ENCODE measurements at places on chromosomes 11 and 22.

DNA sequence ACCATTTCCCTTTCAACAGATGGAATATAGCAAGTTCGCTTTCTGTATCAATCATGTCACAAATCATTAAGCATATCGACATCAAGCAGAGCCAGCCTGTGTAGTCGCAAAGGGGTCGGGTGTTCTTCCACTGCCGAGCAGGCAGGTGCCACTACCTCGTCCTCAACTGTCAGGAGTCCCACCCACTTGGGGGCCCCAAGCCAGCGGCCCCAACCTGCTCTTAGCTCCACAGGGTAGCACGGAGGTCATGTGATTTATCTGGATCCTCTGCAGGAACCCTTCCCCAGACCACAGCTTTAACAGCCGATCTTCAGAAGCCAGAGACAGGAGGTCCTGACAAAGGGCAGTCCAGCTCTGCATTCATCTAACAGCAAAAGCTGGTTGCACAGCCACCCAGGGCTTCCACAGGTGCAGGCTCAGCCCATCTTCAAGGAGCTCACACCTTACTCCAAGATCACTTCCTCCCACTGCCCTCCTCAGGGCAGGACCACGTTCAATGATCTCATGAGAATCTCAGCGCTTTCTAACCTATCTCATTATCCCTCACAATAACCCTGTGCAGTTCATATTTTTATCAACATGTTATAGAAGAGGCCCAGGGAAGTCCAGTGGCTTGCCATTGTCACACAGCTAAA is 110.2 kb downstream of the TRIM29 start:
- DNase-seq, result no peak

DNA sequence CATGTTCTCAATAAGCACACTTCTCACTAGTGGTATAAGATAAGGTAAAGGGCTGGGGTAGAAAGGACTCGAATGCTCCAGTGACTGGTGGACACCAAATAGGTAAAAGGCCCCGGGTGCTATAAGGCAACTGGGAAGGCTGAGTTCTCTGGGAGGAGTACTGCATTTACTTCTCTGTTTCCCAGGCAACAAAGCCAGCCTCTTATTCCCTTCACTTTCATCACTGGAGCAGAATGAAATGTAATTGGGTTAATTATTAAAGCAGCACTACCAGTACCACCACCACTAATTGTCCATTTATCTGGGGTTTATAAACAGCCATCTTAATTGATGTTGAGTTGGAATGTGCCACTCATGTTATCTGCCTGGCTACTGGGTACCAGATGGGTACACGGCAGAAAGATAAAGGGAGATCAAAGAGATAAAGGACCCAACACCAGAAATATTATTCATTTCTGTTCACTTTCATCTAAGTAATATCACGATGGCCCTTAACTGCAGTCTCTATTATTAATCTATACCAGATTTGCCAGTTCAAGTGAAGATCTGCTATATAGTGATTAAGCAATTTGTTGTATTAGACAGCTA is 94.4 kb upstream of the CHRM4 start:
- no peak for DNase-seq

GRCh38 chr11:92790926-92791616 is 178.4 kb upstream of the MTNR1B start:
- DNase-seq, result no peak

- DNase-seq, result no peak
Measured at GRCh38 chr22:44107340-44107739, 73.4 kb upstream of the PARVG start.

- no peak for DNase-seq
Measured at GRCh38 chr11:3381794-3382193, 2.8 kb upstream of the ZNF195 start.

GRCh38 chr11:130464291-130464812 is 15.9 kb downstream of the ADAMTS15 start:
- DNase-seq, result no peak

DNA sequence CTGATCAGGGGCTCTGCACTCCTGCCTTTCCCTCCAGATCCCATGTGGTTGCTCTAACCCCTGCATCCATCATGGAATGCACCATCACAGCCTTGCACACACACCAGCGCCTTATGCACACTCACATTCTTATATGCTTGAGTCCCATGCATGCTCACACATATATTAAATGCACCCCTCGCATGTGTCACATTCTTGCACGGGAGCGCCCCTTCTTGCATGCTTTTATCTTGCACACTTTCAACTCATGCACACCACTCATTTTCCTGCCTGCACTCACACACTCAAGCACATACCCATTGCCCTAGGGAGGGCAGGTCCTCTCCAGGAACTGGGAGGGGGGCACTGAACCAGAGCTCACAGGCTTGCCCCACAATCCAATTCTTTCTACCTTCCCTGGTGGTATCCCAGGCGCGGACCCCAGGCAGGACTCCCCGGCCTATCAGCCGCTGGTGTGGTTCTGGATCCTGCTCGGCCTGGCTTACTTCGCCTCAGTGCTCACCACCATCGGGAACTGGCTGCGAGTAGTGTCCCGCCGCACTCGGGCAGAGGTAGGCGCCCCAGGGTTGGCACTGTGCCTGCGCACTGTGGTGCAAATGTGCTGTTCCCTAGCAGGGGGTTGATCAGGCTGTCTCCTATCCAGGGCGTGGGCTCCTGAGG is 2.3 kb upstream of the CATSPERZ start:
- no peak for DNase-seq

DNA sequence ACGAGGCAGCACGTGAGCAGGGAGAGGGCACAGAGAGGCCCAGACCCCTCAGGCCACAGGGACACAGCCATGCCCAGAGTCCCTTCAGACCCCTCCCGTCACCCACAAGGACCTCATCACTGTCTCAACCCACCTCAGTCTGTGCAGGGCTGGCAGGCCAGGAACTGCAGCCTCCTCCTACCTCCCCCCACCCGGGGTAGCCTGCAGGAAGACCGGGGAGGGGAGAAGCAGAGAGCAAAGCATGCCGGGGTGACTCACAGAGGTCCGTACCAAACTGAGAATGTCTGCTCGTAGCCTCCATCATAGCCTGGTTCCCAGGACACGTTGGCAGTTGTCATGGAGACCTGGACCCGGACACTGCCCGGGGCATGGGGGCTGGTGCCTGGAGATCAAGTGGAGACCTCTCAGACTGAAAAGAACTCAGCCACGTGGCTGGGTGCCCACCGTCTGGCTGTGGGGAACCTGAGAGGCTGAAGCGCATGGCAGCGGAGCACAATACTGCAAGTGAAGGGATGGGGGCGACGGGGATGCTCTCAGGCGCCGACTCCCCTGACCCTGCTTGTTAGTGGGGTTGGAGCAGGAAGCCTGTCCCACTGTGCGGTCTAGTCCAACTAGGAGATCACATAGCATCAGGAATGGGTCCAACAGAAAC is 27.2 kb downstream of the IGSF9B start:
- DNase-seq, result no peak

Measured in Caki2 (cell line).